ENCODE measurements at places on chromosomes 3 and 15.

- peak; percentile 81 for DNase-seq
These were observed 2.6 kb upstream of the TIGIT start for GRCh38 chr3:114290911-114291901.

DNA sequence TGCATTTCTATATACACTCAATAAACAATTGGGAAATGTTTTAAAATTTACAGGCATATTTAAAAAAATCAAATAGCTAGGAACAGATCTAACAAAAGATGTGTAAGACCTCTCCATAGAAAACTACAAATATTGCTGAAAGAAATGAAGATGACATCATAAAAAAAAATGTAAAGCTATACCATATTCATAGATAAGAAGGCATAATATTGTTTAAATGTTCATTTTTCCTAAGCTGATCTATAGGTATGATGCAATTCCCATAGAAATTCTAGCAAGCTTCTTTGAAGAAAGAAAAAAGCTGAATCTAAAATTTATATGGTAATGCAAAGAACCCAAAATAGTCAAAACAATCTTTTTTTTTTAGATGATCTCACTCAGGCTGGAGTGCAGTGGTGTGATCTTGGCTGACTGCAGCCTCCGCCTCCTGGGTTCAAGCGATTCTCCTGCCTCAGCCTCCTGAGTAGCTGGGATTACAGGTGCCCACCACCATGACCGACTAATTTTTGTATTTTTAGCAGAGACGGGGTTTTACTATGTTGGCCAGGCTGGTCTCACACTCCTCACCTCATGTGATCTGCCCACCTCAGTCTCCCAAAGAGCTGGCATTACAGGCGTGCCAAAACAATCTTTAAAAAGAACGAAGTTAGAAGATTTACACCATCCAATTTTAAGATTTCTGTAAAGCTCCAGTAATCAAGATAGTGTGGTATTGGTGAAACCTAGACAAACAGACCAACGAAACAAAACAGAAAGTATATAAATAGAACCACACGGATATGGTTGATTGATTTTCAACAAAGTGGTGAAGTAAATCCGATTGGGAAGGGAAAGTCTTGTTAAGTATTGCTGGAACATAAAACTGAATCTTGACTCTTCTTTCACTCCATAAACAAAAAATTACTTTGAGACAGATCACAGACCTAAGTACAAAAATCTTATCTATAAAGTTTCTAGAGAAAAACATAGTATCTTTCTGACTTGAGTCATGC, 6.3 kb upstream of the BHLHE40 start:
- no peak for DNase-seq

GRCh38 chr3:47117807-47118364, 46.0 kb downstream of the SETD2 start:
- no peak for DNase-seq

DNA sequence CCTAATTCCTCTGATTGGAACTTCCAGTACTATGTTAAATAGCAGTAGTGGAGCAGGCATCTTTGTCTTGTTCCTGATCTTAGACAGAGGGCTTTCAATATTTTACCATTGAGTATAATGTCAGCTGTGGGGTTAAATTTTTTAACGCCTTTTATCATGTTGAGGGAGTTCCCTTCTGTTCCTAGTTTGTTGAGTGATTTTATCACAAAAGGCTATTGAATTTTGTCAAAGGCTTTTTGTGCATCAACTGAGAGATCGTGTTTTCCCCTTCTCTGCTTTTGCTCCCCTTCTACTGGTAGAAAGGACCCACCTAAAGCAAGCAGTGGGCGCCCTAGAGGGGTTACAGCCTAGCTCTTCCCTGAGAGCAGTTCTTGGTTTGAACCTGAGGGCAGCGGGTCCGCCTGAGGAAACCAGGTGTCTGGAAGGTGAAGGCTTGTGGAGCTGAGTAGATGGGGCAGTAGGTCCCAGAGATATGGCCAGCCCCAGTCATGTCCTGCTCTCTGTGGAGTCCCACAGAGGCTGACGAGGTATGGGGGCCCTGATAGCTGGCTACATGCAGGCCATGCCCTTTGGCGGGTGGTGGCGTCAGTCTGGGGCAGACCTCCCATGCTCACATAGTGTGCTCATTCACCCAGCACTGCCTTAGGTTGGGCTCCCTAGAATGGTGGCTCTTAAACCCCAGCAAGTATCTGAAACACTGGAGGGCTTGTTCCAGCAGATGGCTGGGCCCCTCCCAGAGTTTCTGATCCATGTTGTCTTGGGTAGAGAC, 11.3 kb downstream of the HDAC11 start:
- DNase-seq, result no peak

GRCh38 chr3:194272861-194273742, 78.0 kb downstream of the CPN2 start:
- no peak for DNase-seq

- no peak for DNase-seq
These were observed 226.5 kb upstream of the NANOGP8 start for GRCh38 chr15:35311615-35312014.

Data from stimulated activated CD4-positive, alpha-beta T cell treated with anti-CD3 and anti-CD28 coated beads, Interleukin-15, amount 100 ng/mL, for 48 hours (primary cell).